GM23338 (cell line): ENCODE measurements at places on chromosomes 6 and 20.
A peak's percentile ranks its signal among the peaks of the same experiment; 100 is the strongest.

DNA sequence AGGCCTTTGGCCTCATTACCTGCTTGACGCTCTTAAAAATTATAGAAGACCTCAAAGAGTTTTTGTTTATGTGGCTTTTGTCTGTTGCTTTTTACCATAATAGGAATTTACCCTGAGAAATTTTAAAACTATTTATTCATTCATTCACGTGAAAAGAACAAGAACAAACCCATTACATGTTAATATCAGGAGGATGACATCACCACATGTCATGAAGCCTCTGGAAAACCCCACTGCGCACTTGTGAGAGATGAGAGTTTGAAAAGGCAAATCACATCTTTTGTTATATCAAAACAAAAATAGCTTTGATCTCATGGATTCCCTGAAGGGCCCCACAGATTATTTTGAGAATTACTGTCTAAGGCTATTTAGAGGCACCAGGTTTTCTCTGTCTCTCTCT is 61.3 kb upstream of the EYA2 start:
- H3K4me1 ChIP-seq, result no peaks in the 10 kb centered on the region
- H3K27ac ChIP-seq, result no peak overlapping the region
- H3K36me3 ChIP-seq, result no peaks in the 10 kb centered on the region

GRCh38 chr6:166301611-166302529 is 6.3 kb downstream of the PRR18 start:
- H3K4me3 ChIP-seq, result no peak overlapping the region
- H3K36me3 ChIP-seq, result no peaks in the 10 kb centered on the region; the same call in 1 of the 2 replicates
- peaks cover 22% of the 10 kb centered on the region for H3K27me3 ChIP-seq
- H3K4me1 ChIP-seq, result no peaks in the 10 kb centered on the region
- H3K27ac ChIP-seq, result no peak overlapping the region

DNA sequence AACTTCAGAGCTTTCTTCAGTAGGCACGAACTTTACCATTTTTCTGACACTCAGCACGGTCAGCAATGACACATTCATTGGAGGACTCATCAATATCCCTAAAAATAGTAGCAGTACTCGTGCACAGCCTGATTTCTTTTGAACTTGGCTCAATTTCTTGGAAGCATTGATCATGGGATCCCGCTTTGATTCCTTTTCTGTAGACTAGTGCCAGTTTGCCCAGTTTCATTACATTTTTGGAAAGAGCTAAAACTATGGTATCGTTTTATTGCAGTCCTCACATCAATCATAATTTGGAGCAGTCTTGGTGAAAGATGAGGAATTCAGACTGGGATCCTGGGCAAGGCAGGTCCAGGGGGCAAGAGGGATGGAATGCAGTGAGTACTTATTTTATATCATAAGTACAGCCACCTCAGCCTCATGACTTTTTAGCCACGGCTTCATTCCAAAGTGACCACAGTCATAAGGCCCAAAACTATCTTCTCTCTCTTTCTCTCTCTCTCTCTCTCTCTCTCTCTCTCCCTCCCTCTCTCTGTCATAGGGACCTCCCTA is 170.9 kb upstream of the AKAP12 start:
- H3K4me3 ChIP-seq, result no peak overlapping the region
- H3K36me3 ChIP-seq, result no peaks in the 10 kb centered on the region
- H3K27ac ChIP-seq, result 0 out of 2 replicates have a peak overlapping the region, but pooled peaks have one; percentile 27
- no peaks in the 10 kb centered on the region for H3K4me1 ChIP-seq

DNA sequence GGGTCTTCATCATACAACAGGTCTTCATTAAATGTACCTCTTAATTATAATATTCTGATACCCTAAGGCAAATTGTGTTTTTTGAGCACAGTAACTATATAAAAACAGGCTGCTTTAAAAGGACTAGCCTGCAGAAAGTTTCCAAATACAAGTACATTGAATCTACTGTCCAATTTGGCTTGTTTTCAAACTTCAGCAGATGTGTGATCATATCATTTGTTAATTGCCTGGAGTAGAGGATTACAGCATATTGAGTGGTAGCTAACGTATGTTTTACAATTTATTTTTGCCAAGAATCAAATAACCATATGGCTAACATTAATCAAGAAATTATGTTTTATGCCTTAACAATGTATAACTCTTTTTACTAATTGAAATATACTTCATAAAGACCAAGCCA is 12.6 kb downstream of the TINAG start:
- H3K4me1 ChIP-seq, result no peaks in the 10 kb centered on the region
- H3K27ac ChIP-seq, result no peak overlapping the region
- H3K27me3 ChIP-seq, result no peaks in the 10 kb centered on the region
- no peak for DNase-seq
- H3K36me3 ChIP-seq, result no peaks in the 10 kb centered on the region

GRCh38 chr6:137043710-137044365 is 927 bp downstream of the IL20RA start:
- peak; percentile 66 for DNase-seq
- peak overlapping the region; percentile 63 for H3K4me3 ChIP-seq
- H3K36me3 ChIP-seq, result no peaks in the 10 kb centered on the region
- no peak overlapping the region for H3K27ac ChIP-seq
- 0 out of 2 replicates have a peak, but pooled peaks cover 6% of the 10 kb centered on the region for H3K4me1 ChIP-seq

DNA sequence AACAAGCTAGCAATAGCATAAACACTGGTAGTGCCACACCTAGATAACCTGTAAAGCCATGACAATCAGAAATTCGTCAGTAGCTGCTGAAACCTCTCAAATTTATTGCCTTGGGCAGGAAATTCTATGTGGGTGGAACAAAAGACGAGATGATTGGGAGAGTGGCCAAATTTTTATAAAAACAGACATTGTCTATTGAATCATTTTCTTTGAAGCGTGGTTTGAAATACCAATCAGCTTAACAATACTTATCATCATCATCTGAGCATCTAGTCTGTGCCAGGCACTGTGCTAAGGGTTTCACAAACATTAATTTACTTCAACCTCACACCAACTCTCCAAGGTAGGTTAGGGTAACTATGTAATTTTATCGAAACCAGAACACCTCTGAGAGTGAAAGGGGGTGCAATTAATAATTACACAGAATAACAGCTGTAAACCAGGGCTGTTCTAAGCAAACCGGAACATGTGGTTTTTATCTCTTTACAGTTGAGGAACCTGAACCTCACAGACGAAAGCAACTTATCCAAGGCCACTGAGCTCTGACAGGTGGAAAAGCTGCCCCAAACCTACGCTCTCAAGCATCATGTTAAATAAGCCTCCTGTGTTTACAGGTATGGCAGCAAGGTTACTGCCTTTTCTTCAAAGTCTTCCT is 43.4 kb downstream of the NHSL1 start:
- no peak overlapping the region for H3K4me3 ChIP-seq
- DNase-seq, result no peak
- peak overlapping the region; percentile 29; the same call in 1 of the 2 replicates for H3K27ac ChIP-seq
- no peaks in the 10 kb centered on the region for H3K27me3 ChIP-seq

DNA sequence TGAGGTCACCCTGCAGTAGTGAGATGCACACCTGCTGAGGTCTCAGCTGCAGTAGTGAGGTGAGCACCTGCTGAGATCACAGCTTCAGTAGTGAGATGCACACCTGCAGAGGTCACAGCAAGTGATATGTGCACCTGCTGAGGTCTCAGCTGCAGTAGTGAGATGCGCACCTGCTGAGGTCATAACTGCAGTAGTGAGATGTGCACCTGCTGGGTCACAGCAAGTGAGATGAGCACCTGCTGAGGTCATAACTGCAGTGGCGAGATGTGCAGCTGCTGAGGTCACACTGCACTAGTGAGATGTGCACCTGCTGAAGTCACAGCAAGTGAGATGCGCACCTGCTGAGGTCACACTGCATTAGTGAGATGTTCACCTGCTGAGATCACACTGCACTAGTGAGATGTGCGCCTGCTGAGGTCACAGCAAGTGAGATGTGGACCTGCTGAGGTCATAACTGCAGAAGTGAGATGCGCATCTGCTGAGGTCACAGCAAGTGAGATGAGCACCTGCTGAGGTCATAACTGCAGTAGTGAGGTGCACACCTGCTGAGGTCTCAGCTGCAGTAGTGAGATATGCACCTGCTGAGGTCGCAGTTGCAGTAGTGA is 20.8 kb downstream of the ZDHHC14 start:
- no peak for DNase-seq
- no peaks in the 10 kb centered on the region for H3K27me3 ChIP-seq

DNA sequence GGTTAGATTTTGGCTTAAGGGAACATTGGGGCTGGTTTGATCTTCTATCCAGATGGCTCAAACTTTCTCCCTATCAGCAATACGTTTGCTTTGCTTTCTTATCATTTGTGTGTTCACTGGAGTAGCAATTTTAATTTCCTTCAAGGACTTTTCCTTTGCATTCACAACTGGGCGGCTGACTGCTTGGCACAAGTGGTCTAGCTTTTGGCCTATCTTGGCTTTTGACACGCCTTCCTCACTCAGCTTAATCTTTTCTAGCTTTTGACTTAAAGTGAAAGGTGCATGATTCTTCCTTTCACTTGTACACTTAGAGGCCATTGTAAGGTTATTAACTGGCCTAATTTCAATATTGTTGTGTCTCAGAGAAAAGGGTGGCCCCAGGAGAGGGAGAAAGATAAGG is 254.9 kb downstream of the PLCB1 start:
- no peak overlapping the region for H3K27ac ChIP-seq
- no peaks in the 10 kb centered on the region for H3K27me3 ChIP-seq
- H3K4me3 ChIP-seq, result no peak overlapping the region
- H3K4me1 ChIP-seq, result no peaks in the 10 kb centered on the region
- no peak for DNase-seq
- no peaks in the 10 kb centered on the region for H3K36me3 ChIP-seq

- H3K36me3 ChIP-seq, result no peaks in the 10 kb centered on the region
- no peak overlapping the region; the same call in 1 of the 2 replicates for H3K27ac ChIP-seq
- peak; percentile 52 for DNase-seq
- H3K27me3 ChIP-seq, result no peaks in the 10 kb centered on the region
Observed at GRCh38 chr20:3616250-3616649, 46.9 kb downstream of the GFRA4 start.

DNA sequence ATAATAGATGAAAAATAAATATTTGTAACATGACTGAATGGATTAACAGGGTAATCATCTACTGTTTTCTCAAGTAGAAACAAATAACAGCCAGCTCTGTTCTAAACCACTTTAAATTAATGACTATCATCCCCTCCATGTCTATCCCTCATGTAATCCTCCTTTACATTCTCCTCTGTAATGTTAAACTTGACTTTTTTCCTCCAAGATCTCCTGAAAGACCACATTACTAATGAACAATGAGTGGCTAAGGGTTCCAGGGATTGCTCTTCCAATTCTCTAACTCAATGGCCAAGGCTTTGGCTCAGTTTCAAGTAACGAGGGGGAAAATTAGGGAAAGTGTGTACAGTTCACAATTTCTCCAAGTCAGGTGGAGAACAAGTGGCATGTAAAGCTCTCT is 37.6 kb upstream of the FBXL4 start:
- no peaks in the 10 kb centered on the region for H3K4me1 ChIP-seq
- no peak overlapping the region for H3K27ac ChIP-seq
- no peak for DNase-seq
- H3K27me3 ChIP-seq, result no peaks in the 10 kb centered on the region
- no peaks in the 10 kb centered on the region for H3K36me3 ChIP-seq

- H3K36me3 ChIP-seq, result no peaks in the 10 kb centered on the region
- no peak overlapping the region for H3K4me3 ChIP-seq
- H3K27ac ChIP-seq, result no peak overlapping the region
- H3K27me3 ChIP-seq, result no peaks in the 10 kb centered on the region
Observed at GRCh38 chr6:109782491-109782999, 91.4 kb downstream of the FIG4 start.

GRCh38 chr6:70811788-70812187 is 144.1 kb downstream of the SMAP1 start:
- H3K27me3 ChIP-seq, result no peaks in the 10 kb centered on the region
- no peak overlapping the region for H3K4me3 ChIP-seq
- DNase-seq, result no peak
- H3K4me1 ChIP-seq, result no peaks in the 10 kb centered on the region
- no peak overlapping the region for H3K27ac ChIP-seq

DNA sequence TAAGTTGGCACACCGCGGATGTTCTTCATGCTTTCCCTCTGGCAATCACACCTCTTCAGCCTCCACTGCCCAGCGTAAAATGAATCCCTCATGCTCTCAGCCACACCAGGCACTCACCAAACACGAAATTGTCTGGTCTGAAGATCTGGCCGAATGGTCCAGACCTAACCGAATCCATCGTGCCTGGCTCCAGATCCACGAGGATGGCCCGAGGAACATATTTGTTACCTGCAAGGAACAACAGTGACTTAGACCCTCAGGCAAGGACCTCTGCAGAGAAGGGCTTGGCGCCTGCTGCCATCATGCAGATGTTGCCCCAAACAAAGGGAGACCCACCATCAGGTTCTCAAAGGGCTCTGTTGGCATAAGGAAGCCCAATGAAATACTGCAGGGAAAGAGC is 1.4 kb downstream of the TUBB2B start:
- no peak overlapping the region for H3K27ac ChIP-seq
- H3K4me1 ChIP-seq, result peaks cover 26% of the 10 kb centered on the region
- H3K27me3 ChIP-seq, result peaks cover 23% of the 10 kb centered on the region
- H3K4me3 ChIP-seq, result peak overlapping the region; percentile 93
- no peak for DNase-seq

GRCh38 chr6:71375676-71376075 is 87.1 kb downstream of the OGFRL1 start:
- H3K27me3 ChIP-seq, result no peaks in the 10 kb centered on the region
- DNase-seq, result no peak
- no peaks in the 10 kb centered on the region for H3K36me3 ChIP-seq

GRCh38 chr6:15715060-15715459 is 52.2 kb upstream of the DTNBP1 start:
- no peaks in the 10 kb centered on the region for H3K27me3 ChIP-seq
- no peaks in the 10 kb centered on the region for H3K36me3 ChIP-seq
- no peak overlapping the region for H3K4me3 ChIP-seq
- H3K4me1 ChIP-seq, result no peaks in the 10 kb centered on the region
- H3K27ac ChIP-seq, result no peak overlapping the region

DNA sequence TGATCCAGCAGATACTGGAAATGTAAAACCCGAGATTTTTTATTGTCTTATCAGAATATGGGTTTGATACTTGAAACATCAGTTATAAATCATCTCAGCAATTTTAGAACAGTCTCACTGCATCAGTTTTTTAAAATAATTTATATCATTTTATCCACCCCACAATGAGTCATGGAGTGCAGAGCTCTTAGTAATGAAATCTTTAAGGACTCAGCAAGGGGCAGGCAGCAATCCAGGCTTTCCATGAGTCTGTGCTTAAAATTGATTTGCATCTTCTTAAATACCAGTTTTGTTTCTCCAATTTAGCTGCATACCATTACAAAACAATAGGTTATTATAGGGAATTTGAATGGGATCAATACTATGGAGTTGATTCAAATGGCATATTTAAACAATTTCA is 832.3 kb downstream of the C6orf118 start:
- no peak overlapping the region for H3K4me3 ChIP-seq
- no peaks in the 10 kb centered on the region for H3K27me3 ChIP-seq
- H3K27ac ChIP-seq, result peak overlapping the region; percentile 10; the same call in 1 of the 2 replicates
- DNase-seq, result no peak

DNA sequence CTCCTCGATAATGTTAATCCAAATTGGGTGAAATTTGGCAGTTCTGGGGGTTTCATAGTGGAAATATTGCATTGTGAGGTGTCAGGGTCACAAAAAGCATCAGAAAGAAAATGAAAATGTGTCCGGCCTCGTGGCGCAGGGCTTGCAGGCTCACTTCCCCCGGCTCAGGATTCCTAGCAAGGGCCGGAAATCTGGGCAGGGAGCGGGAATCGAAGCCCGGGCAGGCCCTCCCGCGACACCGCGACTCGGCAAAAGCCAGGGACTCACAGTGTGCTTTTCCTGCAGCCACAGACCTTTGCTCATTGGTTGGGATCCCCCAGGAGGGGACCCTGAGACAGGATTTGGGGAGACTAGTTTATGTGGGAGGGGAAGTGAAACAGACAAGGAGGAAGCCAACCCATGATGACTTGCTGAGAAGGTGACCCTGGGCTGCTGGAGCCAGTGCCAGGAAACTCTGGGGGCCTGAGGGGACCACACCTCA is 847 bp upstream of the CD93 start:
- no peak overlapping the region for H3K4me3 ChIP-seq
- no peaks in the 10 kb centered on the region; the same call in 1 of the 2 replicates for H3K4me1 ChIP-seq
- H3K27me3 ChIP-seq, result no peaks in the 10 kb centered on the region
- H3K36me3 ChIP-seq, result no peaks in the 10 kb centered on the region
- no peak overlapping the region for H3K27ac ChIP-seq
